ENCODE measurements at places on chromosomes 6 and 20.

DNA sequence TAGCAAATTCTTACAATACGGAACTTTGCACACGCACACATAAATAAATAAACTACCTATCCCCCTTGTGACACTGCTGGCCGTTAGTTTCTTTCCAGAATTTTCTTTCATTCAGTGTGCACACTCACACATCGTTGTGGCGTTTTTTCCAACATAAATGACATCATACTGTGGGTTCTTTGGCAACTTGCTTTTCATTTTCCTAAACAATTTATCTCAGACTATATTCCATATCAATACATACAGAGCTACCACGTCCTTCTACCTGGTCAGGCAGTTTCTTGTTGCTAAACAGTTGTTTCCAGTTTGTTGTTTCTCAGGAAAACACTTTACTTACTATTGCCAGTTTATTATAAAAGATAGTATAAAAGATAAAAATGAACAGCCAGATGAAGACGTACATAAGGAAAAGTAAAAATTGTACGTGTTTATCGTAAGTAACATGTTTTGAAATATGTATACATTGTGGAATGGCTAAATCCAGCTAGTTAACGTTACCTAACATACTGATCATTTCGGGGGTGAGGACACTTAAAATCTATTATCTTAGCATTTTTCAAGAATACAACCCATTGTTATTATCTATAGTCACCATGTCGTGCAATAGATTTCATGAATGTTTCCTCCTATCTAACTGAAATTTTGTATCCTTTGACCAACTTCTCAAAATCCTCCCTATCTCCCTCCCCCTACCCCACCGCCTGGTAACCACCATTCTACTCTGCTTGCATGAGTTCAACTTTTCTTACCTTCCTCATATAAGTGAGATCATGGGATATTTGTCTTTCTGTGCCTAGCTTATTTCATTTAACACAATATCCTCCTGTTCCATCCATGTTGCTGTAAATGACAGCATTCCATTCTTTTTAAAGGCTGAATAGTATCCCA, 1.2 kb upstream of the TP53RK start:
- no peaks in the 10 kb centered on the region for H3K27me3 ChIP-seq
- peak overlapping the region; percentile 93 for H3K4me3 ChIP-seq
- no peaks in the 10 kb centered on the region for H3K36me3 ChIP-seq
- peak overlapping the region; percentile 97 for H3K27ac ChIP-seq
- DNase-seq, result no peak
- H3K4me1 ChIP-seq, result no peaks in the 10 kb centered on the region

DNA sequence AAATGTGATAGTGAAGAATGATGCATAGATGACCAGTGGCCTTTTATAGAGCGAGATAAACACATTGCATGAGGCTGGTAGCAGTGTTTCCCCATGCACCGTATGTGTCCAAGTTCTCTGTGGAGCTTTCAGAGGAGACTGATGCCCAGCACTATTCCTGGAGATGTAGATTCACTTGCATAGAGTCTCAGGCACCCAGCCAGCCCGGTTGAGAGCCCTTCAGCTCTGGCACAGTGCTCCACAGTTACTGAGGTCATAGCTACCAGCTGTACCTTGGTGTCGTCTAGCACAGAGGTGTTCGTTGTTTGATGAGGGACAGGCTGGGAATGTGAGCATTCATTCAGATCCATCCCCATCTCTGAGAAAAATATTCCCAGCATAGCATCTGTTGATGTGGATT, 328.9 kb downstream of the FARS2 start:
- H3K4me3 ChIP-seq, result no peak overlapping the region
- H3K36me3 ChIP-seq, result no peaks in the 10 kb centered on the region
- H3K27me3 ChIP-seq, result no peaks in the 10 kb centered on the region
- DNase-seq, result no peak
- H3K27ac ChIP-seq, result no peak overlapping the region

GRCh38 chr6:134830194-134830593, 119.7 kb downstream of the ALDH8A1 start:
- no peaks in the 10 kb centered on the region for H3K36me3 ChIP-seq
- no peaks in the 10 kb centered on the region for H3K4me1 ChIP-seq
- no peak for DNase-seq
- no peaks in the 10 kb centered on the region for H3K27me3 ChIP-seq

GRCh38 chr6:109922851-109923250, 55.3 kb upstream of the GPR6 start:
- no peaks in the 10 kb centered on the region for H3K27me3 ChIP-seq
- no peaks in the 10 kb centered on the region for H3K36me3 ChIP-seq
- no peak overlapping the region for H3K4me3 ChIP-seq
- no peak overlapping the region for H3K27ac ChIP-seq
- no peaks in the 10 kb centered on the region for H3K4me1 ChIP-seq
- no peak for DNase-seq

DNA sequence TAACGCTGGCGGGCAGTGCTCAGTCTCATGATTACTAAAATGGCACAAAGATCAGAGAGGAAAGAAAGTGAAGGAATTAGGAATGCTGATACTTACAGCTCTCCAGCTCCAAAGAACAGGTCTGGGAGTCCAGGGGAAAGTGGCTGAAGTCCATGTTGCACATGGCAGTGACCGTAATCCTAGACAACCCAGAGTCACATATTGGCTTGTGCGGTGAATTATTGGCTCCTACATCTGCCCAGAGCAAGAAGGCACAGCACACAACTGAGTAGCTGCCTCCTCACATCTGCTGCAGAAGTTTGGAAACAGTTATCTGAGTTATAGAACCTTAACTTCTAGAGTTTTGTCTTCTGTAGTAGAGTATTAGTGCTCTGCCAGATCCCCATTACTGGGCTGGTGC, 47.2 kb downstream of the GABRR2 start:
- H3K27ac ChIP-seq, result no peak overlapping the region
- no peaks in the 10 kb centered on the region for H3K36me3 ChIP-seq
- no peaks in the 10 kb centered on the region for H3K4me1 ChIP-seq
- no peaks in the 10 kb centered on the region for H3K27me3 ChIP-seq

DNA sequence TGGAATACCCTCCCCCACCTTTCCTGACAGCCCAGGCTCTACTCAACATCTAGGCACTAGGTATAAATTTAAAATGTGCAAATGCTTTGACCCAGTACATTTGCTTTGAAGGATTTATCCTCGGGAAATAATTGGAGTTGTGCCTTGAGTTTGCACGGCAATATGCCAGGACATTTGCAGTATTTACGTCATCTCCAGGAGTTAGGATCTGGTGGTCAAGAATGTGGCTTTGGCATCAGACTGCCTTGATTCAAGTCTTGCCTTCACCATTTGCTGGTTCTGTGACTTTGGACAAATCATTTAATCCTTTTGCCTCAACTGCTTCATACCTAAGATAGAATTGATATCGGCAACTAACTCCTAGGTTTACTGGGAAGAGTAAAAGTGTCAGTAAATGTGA, 169.6 kb downstream of the PLCB1 start:
- H3K4me3 ChIP-seq, result no peak overlapping the region
- H3K27me3 ChIP-seq, result no peaks in the 10 kb centered on the region
- H3K27ac ChIP-seq, result no peak overlapping the region
- no peak for DNase-seq
- no peaks in the 10 kb centered on the region for H3K4me1 ChIP-seq

- H3K27ac ChIP-seq, result no peak overlapping the region
- no peaks in the 10 kb centered on the region for H3K27me3 ChIP-seq
- H3K4me3 ChIP-seq, result no peak overlapping the region
These were observed 239.0 kb upstream of the KCNQ5 start for GRCh38 chr6:72382602-72383529.

DNA sequence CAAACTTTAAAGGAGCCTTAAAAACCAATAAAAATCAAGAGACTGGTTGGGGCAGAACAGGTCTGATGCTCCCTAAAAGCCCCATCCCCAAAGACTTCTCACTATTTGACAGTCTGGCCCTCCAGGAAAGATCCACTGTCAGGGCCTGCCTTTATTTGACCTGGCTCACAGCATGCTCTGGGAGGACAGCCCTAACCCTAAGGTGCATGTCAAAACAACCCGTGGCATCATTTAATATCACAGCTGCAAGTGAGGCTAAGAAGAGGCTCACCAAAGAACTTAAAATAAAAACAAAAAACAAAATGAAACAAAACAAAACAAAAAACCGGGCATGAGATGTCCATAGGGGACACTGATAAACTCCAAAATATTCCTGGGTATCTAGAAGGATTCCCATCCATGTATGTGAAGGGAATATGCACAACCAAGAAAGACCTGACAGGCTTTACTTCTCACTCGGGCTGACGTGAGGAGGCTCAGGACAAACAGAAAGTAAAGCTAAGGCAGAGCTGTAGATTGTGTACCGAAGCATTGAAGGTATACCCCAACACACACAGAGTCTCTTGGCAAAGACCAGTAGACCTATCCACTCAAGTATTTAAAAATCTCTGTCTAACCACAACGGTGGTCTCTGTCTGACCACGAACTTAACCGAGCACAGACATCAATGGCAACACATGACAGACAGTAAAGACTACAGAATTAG, 57.3 kb downstream of the AHI1 start:
- no peaks in the 10 kb centered on the region for H3K4me1 ChIP-seq
- H3K36me3 ChIP-seq, result no peaks in the 10 kb centered on the region
- H3K27ac ChIP-seq, result no peak overlapping the region

DNA sequence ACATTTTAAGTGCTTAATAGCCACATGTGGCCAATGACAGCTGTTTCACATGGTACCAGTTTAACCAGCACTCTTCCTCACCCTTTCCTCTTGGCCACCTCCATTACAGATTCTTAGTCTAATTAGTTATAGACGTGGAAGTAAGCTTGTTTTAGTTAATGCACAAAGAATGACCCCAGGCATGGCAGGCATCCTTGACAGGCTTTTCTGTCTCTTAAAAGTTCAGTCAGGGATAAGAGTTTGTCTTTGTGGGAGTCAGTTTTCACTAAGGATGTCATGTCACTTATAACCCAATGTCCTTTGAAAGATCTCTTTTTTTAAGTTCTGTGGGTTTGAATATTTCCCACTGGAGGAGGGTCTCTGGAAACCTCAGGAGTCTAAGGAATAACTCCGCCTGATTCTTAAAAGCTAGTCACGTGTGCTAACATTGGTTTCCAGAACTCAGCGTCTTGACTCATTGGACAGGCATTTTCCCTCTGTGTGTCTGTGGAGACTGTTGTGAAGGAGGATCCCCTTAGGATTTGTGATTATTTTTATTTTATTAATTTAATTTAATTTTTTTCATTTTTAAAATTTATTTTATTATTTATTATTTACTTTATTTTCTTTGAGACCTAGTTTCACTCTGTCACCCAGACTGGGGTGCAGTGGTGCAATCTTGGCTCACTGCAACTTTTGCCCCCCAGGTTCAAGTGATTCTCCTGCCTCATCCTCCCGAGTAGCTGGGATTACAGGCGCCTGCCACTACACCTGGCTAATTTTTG, 171.4 kb downstream of the ZFAND3 start:
- no peak overlapping the region for H3K4me3 ChIP-seq
- H3K36me3 ChIP-seq, result no peaks in the 10 kb centered on the region
- no peak overlapping the region for H3K27ac ChIP-seq

DNA sequence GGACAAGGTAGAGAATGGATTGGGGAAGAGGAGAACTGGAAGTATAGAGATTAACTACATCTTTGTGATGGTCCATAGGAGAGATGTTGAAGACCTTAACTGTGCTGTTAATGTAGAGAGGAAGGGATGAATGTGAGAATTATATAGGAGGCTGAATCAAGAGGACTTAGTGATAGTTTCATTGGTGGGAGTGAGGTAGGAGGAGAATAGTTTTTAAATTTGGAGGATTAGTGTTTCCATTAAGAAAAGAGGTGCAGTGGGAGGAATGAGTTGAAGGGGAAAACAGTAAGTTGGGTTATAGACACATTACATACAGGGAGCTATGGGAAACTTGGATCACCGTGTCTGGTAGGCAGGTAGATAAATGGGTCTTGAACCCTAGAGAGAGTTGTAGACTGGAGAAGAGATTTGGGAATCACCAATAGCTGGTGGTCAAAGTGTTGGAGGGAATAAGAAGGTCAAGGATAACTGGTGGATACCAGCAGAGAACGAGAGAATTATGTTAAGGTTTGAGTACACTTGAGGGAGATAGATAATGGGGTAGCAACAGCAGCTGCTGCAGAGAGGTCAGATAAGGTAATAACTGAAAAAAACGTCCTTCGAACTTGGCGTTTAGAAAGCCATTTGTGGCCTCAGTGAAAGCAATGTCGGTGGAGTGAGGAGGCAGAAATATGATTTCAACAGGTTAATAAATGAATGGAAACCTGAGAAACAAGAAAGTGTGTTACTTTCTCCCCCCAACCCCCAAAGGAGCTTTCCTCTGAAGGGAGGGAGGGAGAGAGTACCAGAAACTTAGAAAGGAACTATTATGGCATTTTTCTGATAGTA, 3.1 kb downstream of the C6orf89 start:
- no peak for DNase-seq
- peaks cover 5% of the 10 kb centered on the region for H3K4me1 ChIP-seq
- H3K27ac ChIP-seq, result no peak overlapping the region

DNA sequence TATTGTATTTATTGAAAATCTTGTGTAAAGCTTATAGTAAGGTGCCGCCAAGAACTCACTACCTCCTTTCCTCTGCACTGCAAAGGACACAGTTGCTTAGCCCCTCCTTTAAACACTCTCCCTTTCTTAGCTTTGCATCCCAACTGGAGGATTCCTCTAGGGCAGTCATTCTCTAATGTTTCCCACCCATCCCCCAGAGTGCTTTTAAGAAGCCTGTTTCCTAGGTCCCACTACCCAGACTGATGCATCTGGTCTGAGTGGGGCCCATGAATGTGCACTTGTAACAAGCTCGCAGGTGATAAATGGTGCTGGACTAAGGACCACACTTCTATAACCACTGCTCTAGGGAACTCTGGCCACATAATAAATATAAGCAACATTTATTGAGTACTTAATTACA, 55.2 kb downstream of the B4GALT5 start:
- no peak overlapping the region for H3K4me3 ChIP-seq
- H3K27ac ChIP-seq, result no peak overlapping the region
- H3K36me3 ChIP-seq, result no peaks in the 10 kb centered on the region
- DNase-seq, result no peak
- H3K27me3 ChIP-seq, result no peaks in the 10 kb centered on the region

GRCh38 chr6:85405175-85405852, 44.6 kb upstream of the NT5E start:
- H3K27ac ChIP-seq, result no peak overlapping the region
- no peak for DNase-seq
- no peaks in the 10 kb centered on the region for H3K4me1 ChIP-seq
- no peak overlapping the region for H3K4me3 ChIP-seq
- H3K36me3 ChIP-seq, result no peaks in the 10 kb centered on the region

- H3K4me3 ChIP-seq, result no peak overlapping the region
- H3K4me1 ChIP-seq, result no peaks in the 10 kb centered on the region
- H3K36me3 ChIP-seq, result no peaks in the 10 kb centered on the region
- DNase-seq, result no peak
- H3K27me3 ChIP-seq, result no peaks in the 10 kb centered on the region
These were observed 173.5 kb upstream of the SNX9 start for GRCh38 chr6:157649311-157650260.

GRCh38 chr6:122202576-122203137, 196.8 kb upstream of the HSF2 start:
- H3K4me3 ChIP-seq, result no peak overlapping the region
- DNase-seq, result no peak
- no peak overlapping the region for H3K27ac ChIP-seq
